Stimulated activated CD8-positive, alpha-beta memory T cell treated with anti-CD3 and anti-CD28 coated beads, Interleukin-15, amount 100 ng/mL, for 24 hours (primary cell): ENCODE measurements at places on chromosomes 13 and 19.

DNA sequence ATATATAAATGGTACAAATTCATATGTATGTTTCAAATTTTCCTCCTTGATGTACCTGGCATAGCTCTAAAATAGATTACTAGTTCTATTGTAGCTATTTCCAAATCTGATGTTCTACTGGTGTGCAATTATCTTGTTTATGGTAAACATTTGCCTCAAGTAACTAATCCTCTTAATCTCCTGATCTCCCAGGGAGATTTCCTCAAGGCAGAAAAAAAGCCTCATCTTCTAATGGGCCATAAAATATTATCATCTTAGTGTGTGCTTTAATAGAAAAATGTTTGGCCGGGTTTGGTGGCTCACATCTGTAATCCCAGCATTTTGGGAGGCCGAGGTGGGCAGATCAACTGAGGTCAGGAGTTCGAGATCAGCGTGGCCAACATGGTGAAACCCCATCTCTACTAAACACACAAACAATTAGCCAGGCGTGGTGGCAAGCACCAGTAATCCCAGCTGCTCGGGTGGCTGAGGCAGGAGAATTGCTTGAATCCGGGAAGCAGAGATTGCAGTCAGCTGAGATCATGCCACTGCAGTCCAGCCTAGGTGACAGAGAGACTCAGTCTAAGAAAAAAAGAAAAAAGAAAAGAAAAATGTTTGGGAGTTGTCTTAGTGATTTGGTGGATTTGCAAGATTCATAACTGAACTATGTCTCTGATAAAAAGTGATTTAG is 498.9 kb upstream of the SLITRK5 start:
- DNase-seq: no peak

DNA sequence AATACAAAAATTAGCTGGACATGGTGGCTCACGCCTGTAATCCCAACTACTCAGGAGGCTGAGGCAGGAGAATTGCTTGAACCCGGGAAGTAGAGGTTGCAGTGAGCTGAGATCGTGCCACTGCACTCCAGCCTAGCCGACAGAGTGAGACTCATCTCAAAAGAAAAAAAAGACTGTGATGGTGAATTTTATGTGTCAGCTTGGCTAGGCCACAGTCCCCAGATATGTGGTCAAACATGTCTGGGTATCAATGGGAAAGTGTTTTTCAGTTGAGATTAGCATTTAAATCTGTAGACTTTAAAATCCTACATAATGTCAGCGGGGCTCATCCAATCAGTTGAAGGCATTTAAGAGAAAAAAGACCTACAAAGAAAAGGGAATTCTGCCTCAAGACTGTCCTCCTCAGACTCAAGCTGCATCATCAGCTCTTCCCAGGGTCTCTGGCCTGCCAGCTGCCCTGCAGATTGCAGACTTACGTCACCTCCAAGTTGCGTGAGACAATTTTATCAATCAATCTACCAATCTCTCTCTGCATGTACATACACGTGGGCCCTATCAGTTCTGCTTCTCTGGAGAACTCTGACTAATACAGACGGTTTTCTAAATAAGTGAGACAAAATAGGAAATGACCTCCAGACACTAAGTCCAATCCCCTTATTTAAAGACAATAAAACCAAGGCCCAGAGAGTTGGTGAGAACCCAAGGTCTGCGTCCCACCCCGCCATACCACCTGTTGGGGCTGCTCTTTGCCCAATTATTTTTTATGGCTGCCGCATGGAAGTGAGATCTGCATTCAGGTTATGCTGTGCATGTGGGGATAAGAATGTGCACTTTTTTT is 99.2 kb downstream of the ABCC4 start:
- DNase-seq: no peak

DNA sequence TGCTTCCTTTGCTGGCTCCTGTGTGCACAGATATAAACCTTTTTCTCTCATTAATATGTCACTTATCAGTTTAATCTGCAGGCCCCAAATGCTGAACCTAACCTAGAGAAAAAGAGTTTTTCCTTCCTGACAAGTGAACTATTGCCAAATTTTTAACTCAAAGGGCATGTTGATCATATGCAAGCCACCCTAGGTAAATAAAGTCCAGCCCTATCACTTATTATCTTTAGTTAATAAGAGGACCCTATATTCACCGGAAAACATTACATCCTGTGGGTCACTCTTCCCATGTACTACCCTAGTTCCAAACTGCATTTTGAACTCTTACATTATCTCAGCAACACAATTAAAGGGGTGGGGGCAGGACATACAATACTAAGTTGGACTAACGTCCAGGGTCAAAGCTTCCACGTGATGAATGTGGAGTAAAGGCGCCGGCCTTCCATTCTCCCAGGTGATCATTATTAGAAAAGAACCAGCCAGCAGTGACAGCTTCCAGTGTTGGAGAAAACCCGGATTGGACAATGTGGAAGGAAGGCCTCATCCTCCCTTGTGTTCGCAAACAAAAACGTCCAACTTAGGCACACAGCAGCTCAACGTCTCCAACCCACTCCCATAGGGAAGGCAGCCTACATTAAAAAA is 86.6 kb downstream of the STK24 start:
- no peak for DNase-seq

GRCh38 chr19:32687681-32688080 is 3.9 kb upstream of the NUDT19 start:
- DNase-seq: no peak

DNA sequence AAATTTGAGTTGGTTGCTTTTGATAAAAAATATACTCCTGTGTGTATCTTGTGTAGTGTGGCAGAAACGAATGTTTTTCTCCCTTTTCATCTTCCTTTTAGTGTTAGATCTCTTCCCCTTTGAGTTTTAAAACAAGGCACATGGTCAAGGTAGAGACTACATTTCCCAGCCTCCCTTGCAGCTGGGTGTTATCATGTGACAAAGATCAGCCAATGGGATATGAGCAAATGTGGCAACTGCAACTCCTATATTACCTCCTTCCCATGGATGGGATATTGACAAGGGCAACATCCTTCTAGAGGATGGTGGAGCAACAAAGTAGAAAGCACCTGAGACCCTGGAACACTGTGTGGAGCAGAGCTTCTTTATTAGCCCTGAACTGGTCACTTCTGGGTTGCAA is 42.4 kb downstream of the ADGRE3 start:
- DNase-seq: no peak

DNA sequence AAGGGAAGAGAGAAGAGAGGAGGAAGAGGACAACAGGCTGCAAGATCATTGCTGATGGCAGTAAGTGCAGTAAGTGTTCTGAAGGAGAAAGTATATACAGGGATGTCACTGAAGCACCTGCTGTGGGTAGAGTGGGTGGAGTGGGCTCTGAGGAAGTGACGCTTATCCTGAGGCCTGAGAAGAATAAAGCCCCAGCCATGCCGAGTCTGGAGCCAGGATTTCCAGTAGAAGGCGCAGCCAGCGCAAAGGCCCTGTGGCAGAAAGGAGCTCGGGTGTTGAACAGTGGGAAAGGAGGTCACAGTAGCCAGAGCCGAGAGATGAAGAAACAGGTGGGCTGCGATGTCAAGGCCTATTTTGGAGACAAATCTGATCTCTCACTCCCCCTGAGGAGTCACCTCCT is 31.8 kb upstream of the ADGRE5 start:
- no peak for DNase-seq

DNA sequence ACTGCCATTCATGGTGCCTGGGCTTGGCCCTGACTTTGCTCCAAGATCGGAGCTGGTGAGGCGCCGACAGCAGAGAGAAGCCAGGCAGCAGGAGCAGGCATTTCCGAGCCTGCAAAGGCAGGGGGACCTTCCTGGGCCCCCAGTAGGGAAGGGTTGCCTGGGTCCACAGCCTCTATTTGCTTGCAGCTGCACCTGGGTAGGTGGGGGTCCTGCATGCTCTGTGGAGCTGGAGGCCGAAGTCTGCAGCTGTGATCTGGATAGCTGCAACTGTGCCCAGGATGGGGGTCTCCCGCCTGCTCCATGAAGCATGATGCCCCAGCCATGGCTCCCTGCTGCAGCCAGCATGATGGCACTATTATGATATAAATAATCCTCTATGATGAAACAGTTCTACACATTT is 2144.2 kb downstream of the PCDH9 start:
- DNase-seq: no peak

DNA sequence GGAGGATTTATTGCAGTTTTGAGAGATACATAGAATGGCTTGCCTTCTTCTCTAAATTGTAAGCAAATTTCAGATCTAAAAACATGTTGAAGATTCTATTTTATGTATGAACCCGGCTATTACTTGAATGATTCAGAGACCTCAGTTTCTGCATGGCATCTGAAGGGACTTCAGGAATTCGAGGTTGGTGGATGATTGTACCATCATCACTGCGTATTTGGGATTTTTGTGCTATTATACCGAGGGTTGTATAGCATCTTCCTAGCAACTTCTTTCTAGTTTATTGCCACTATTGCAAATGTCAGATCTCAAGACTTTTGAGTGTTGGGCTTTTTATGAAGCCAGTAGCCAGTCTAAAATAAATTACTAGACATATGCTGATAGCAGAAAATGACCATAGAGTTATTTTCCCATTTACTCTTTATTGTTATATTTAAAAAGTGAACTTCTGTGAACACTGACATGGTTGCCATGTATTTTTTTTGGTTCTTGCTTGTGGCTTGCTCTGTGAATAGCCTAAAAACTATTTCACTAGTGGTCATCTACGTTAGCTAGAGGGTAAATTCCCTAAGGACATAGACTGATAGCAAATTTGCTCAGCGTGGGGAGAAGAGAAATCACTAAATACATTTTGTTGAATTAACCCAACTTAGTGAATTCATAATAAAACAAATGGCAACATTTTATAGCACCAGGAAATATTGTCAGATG is 70.6 kb upstream of the KLF12 start:
- DNase-seq: no peak

- no peak for DNase-seq
Measured at GRCh38 chr13:19791953-19792537, 9.3 kb upstream of the PSPC1 start.

- peak; percentile 54 for DNase-seq
Measured at GRCh38 chr19:41541990-41542584, 33.9 kb upstream of the CEACAM21 start.

DNA sequence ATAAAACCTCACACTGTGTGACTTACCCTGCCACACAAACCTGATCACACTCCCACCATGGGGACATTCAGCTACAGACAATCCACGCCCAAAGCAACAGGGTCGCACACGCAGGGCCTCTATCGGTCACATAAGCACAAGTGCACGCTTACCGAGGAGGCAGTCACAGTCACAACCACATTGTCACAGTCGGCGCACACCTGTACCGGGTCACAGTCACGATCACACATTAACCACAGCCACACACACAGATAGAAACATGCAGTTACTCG is 579 bp downstream of the ZNF566 start:
- no peak for DNase-seq

- DNase-seq: no peak
Measured at GRCh38 chr13:101490406-101491015, 38.0 kb downstream of the ITGBL1 start.

GRCh38 chr13:81872581-81872980 is 1531.7 kb upstream of the SPRY2 start:
- DNase-seq: no peak

DNA sequence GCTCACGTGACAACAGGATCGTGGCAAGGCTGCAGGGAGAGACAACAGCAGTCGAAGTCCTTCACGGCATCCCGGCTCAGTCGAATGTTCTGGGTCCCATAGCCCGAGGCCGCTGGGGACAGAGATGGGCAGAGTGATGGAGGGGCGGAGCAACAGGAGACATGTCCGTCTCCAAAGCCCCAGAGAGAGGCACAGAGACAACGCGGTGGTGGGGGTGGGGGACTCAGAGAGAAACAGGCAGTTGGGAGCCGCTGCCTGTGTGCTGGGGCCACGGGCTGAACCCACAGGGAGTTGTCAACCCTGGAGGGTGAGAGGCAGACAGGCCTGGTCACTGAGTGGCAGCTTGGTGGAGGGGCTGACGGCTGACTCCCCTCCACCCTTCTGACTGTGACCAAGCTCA is 20.4 kb downstream of the NOSIP start:
- no peak for DNase-seq

- DNase-seq: no peak
Measured at GRCh38 chr13:41286370-41286769, 23.0 kb upstream of the MTRF1 start.

- no peak for DNase-seq
Measured at GRCh38 chr13:83877651-83878355, 4.5 kb downstream of the SLITRK1 start.

- DNase-seq: no peak
Measured at GRCh38 chr13:51097353-51098043, 13.6 kb downstream of the C13orf42 start.

DNA sequence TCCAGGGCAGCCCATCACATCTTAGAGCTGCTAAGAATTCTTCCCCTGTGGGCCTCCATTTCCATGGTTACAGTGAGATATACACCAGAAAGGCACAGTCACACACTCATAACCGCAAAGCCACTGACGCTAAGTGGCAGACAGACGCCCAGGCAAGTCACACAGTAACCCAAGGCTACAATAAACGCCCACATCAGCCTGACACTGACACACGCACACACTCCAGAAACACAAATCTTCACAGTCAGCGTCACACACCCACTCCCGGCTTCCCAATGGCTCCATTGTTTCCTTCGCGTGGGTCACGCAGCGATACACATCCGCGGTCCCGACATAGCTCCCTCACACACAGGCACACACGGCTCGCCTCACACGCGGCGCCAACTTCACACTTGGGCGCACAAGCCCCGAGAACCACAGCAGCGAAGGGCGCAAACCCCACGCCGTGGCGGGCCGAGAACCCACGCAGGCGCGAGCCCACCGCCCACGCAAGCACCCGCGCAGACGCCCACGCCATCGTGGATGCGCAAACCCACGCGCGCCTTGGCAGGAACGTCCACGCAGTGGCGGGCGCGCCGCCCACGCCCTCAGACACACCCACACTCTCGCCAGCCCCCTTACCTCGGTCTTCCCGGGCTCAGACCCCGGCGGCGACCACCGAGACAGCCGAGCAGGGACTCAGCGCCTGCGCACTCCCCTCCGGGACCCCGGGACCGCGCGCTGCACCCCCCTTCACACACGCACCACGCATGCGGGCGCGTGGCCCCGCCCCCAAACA is at the start of gene ZNF667:
Gene ZNF667, minus strand, starts transcription at position 695 of the 778 bp plus-strand sequence. CDS start 14,975 bp downstream, outside the sequence.
- DNase-seq: no peak

DNA sequence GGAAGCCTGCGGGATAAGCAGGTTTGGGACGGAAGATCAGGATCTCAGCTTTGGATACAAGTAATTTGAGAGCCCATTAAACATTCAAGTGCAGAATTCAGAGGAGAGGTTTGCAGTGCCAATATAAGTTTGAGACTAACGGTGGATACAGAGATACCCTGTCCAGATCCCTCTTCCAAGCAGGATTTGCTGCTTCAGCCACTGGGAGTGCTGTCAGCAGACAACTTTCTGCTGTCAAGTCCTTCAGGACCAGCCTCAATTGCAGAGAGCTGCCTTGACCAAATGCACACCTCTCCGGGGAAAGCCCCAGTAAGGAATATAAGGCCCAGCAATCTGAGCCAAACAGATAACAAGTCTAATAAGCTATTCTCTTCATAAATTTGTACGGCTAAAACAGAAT is 46.1 kb upstream of the ZNF780A start:
- DNase-seq: no peak

DNA sequence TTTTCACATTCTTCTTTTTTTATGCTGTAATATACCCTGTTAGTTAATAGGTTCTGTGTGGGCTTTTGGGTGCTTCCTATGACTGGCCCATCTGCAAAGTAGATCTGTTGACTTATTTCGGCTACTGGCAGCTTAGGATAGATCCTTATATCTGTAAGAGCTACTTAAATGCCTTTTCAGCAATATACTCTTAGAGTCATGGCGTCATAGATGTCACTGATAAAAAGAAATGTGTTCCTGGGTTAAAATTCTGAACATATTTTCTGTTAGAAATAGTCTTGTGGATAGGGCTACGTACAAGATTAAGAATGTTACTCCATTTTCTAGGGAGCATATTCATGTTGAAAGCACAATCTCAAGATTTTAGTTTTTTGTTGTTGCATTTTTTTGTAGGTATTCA is 4.7 kb downstream of the AKAP11 start:
- no peak for DNase-seq
